ENCODE measurements at places on chromosomes 16 and 17.

GRCh38 chr17:4903051-4903818 is at the start of gene CHRNE:
TSS of gene CHRNE (minus strand) at chr17:4903098. CDS start at chr17:4903063, 35 bp downstream.
- peak; percentile 79 for DNase-seq

GRCh38 chr17:1047177-1047878 is 50.4 kb downstream of the TIMM22 start:
- DNase-seq = no peak

DNA sequence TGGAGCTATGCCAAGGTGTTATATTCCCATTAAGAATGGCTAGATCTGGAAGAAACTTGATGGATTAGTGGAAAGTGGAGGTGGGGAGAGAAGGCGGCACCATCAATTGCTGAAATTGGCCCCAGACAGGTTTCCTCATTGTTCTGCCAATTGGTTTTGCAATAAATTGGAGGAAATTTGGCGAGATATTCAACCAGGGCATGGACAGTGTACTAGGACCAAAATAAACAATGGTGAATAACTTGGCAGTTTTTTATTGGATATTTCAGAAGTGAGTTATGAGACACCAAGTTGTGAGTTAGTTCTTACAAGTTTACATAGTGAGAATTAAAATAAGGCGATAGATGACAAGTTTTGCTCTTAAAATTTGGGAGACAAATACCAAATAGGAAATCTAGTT is 41.1 kb upstream of the SOX9 start:
- DNase-seq = no peak

GRCh38 chr16:86580791-86581170 is 2.4 kb downstream of the FOXL1 start:
- no peak for DNase-seq

GRCh38 chr17:21375757-21376080 is 438 bp upstream of the KCNJ12 start:
- DNase-seq = no peak

- DNase-seq = no peak
Observed at GRCh38 chr16:69513180-69513966, 52.4 kb upstream of the NFAT5 start.

DNA sequence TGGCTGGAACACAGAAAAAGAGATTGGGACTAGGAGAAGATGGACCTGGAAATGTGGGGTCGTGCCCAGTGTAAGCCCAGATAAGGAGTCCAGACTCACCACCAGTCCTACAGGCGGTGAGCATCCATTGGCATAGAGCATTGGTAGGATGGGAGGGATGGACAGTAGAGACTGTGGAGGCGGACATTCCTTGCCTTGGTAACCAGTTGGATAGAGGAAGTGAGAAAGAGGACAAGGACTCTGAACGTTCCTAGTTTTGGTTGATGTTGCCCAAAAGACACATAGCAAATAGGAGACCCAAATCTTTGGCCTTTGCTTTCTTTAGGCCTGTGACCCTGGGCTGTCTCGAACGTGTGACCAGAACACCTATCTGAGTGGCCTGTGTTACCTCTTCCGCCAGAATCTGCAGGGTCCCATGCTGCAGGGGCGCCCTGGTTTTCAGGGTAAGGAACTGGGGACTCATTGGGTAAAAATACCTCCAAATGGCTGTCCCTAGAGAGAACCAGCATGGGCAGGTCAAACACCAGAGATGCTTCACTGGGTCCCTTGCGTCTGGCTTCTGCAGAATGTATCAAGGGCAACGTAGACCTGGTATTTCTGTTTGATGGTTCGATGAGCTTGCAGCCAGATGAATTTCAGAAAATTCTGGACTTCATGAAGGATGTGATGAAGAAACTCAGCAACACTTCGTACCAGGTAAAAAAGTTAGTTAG is 6.4 kb downstream of the ITGAL start:
- DNase-seq = no peak

GRCh38 chr17:35627417-35627816 is 40.3 kb downstream of the AP2B1 start:
- DNase-seq = no peak

DNA sequence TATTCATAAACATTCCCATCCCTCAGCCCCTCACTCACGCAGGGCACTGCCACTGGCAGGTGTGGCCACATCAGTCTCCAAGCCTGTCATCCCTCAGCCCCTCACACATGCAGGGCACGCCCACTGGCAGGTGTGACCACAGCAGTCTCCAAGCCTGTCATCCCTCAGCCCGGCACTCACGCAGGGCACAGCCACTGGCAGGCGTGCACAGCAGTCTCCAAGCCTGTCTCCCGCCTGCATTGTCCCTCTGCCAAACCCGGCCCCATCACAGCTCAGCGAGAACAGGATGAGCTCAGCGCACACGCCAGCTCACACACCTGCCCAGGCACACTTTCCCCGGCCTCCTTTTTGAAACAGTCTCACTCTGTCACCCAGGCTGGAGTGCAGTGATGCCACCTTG is 11.4 kb upstream of the KREMEN2 start:
- DNase-seq = no peak

DNA sequence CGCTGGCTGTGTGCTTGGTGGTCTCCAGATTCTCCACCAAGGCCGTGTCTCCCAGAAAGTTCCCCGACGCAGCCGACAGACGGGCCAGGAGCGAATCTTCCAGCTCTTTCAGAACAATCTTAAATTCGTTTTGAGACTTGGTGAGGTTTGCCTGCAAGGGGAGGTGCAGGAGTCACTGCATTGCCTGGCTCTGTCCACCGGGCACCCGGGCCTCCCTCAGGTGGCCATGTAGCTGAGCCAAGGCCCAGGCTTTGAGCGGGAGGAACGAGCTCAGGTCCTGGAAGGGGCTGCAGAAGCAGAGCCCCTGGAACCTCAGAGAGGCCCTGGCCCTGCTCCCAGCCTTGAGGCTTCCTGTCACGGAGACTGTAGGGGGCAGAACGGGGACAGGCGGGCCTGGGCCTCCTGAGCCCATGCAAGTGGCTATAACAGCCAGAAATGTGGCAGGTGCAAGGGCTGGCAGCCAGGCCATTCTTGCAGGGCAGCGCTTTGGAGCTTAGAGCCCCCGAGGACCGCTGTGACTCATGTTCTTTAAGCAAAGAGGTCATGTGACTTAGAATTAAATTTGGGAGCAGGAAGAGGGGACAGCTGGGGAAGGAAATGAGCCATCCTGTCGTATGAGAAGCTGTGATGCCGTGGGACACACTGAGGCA is 72.4 kb downstream of the PGS1 start:
- DNase-seq = peak; percentile 82

DNA sequence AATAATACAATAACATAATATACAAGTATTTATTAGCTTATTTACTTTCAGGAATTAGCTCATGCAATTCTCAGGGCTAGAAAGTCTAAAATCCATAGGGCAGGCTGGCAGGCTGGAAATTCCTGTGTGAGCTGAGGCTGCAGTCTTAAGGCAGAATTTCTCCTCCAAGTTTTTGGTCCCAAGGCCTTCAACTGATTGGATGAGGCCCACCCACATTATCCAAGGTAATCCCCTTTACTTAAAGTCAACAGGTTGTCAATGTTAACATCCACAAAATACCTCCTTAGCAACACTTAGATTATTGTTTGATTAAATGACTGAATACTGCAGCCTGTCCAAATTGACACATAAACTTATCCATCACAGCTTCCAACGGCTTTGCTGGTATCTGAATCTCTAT is 32.9 kb upstream of the SOX9 start:
- DNase-seq = no peak

- no peak for DNase-seq
Observed at GRCh38 chr17:27352448-27353032, 58.6 kb downstream of the WSB1 start.

- peak; percentile 72 for DNase-seq
Observed at GRCh38 chr17:41308251-41308917, 725 bp downstream of the KRTAP16-1 start.

DNA sequence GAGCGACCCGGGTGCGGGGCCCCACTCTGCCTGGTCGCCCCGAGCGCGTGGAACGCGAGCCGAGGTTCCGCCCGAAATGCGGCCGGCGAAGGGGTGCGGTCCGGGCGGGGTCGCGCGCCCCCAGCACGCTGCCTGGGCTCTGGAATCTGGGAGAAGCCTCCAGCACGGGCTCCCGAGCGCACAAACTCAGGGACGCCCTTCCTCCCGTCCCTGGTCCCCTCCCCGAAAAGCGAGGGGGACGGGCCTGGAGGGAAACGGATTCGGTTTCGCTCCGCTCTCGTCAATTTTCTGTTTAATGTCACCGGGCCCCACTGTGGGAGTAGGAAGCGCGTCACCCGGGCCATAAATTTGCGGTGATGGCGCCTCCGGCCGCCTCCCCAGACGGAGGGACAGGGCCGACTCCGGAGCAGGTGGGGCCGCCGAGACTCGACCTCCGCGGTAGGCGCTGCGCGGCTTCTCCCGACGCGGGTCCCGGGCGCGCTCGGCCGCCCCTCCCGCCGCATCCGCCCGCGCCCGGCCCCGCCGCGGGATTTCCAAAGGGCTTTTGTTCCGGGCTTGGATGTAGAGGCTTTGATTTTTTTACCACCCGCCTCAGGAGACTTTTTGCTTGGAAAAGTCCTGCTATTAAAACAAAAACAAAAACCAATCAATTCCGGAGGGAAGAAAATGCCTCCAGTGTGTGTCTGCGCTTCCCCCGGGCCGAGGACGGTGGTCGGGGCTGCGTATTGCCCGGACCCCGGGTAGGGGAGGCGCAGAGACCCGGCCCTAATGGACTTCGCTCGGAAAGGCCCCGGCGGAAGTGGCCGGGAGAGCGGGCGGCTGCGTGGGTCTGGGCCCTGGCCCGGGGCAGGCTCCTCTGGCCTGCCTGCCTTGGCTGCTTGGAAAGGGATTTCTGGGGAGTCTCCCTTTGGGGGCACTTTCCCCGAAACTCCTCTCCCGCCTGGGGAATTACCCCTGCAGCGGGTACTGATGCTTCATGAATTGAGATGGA is 7.9 kb upstream of the BAHCC1 start:
- peak; percentile 83 for DNase-seq

GRCh38 chr17:46925185-46925868 is 2.4 kb downstream of the GOSR2 start:
- no peak for DNase-seq

GRCh38 chr17:65978871-65979270 is 213.1 kb downstream of the CEP112 start:
- DNase-seq = peak; percentile 28

- DNase-seq = no peak
Observed at GRCh38 chr17:33262266-33263123, 30.6 kb downstream of the ASIC2 start.

- no peak for DNase-seq
Observed at GRCh38 chr17:48478224-48479013, 48.4 kb upstream of the SKAP1 start.

DNA sequence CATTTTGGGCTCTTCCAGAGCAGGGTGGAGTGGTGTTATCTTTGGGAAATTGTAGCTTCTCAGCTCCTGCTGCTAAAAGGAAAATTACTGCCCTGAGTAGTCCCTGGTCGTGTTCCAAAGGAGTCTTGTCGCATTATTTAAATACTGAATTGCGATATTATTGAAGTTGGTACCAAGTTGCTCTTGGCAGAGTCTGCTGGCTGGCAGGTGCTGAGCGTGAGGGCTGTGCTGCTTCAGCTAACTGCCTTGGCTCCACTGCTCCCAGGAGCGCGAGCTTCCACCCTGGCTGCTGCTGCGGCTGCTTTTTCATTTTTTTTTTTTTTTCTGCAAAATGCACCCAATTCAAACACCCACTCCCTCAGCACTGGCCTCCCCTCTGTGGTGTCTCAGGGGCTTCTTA is 289.8 kb downstream of the MAF start:
- DNase-seq = peak; percentile 45

DNA sequence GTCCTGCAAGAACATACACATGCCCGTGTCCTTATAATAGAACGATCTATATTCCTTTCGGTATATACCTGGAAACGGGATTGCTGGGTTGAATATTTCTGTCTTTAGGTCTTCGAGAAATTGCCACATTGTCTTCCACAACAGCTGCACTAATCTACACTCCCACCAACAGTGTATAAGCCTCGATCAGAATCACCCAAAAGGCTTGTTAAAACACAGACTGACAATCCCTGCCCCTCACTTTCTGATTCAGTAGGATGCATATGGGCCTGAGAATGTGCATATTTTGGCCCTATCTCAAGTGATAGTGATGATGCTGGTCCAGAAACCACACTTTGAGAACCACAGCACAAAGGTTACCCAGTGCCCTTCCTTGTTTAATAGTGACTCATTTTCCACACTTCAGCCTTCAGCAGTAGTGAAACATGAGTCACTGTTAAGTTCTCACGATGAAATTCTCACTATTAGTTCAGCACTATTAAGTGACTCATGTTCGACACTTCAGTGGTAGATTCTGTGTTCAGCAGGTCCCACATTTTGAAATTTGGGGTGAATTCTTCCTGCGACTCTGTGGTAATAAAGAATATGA is 215.6 kb downstream of the GRIN2A start:
- DNase-seq = no peak

DNA sequence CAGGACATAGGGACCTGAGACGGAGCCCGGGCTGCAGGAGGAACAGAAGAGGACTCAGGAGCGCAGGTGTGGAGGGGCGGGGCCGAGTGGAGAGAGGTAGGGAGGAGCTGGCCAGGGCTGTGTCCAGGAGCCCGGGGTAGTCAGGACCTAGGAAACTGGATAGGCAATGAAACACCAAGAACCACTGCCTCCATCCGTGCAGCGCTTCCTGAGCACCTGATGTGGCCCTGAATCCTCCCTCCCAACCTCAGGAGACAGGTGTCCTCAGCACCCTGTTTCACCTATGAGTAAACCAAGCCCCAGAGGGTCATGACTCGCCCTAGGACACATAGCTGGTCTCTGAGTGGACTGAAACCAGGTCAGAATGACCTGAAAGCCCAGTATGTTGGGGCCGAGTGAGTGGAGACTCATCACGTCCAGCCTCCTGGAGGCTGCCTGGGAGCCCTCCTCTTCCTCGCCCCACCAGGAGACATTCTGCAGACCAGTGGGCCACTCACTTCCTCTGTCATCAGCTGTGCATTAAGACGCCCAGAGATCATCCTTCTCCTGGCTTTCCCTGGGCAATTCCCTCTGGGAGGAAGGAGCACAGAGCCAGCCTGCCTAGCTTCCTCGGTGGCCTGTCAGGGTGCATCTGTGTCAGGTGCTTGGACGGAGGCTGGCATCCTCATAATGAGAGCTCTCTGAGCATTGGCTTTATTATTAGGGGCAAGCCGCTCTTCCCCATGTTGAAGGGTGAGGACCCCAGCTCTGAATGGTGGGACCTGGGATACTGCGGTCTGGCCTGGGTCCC is 72.8 kb downstream of the SCNN1B start:
- no peak for DNase-seq

GRCh38 chr16:53781023-53781605 is 77.2 kb downstream of the FTO start:
- DNase-seq = no peak

DNA sequence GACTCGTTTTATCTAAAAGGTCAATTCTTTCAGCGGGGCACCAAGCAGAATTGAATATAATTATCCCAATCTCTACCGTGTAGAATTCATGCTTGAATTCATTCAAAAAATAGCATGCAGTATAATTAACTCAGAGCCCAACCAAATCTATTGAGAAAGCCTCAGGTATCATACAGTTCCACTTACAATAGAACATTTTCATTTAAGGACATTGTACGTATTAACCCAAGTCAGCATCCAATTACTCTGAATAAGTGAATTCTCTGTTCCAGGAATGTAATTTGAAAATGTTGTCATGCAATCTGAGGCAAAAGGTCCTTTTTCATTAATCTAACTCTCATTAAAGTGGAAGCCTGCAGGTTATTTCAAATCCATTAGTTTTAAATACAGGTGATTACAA is 78.5 kb downstream of the SALL1 start:
- no peak for DNase-seq

Measured in right hindlimb (tissue), 1 donor.